ENCODE measurements at places on chromosomes 3 and 15. TPM values are rescaled to one million over a fixed set of nuclear protein-coding genes. Genes with fewer than 3 reads are reported as not detected.

Gene LRIG1
- total RNA-seq = 107 TPM

Gene PLIN1
- 9.1 TPM for total RNA-seq

Gene FRMD4B
- 13.7 TPM for total RNA-seq

Gene AGBL1
- total RNA-seq = 0.94 TPM

Gene POMGNT2
- total RNA-seq = 33.2 TPM

Gene ANKRD63
- total RNA-seq = 11.8 TPM

Gene SAMD7
- 0.68 TPM for total RNA-seq

Gene PP2D1
- 22.8 TPM for total RNA-seq

Gene CPB1
- 1.4 TPM for total RNA-seq

Gene EPHA3
- 1.3 TPM for total RNA-seq

Gene SLC24A5
- not detected for total RNA-seq

Gene SCAMP5
- total RNA-seq = 25.3 TPM

Gene ALS2CL
- total RNA-seq = 11.2 TPM

Gene QRICH1
- total RNA-seq = 287 TPM

Gene FBXL22
- total RNA-seq = 14.3 TPM

Gene BFSP2
- total RNA-seq = not detected

Gene CSTA
- total RNA-seq = 1.2 TPM

Gene GUCA1C
- 0.87 TPM for total RNA-seq

Gene CGGBP1
- total RNA-seq = 54.0 TPM

Gene LOXL1
- total RNA-seq = 14.9 TPM

Gene MST1R
- total RNA-seq = 7.6 TPM

Gene PTH1R
- 8.4 TPM for total RNA-seq

Gene CADPS
- total RNA-seq = 21.6 TPM

Gene CCDC33
- total RNA-seq = 18.5 TPM

Gene SERPINI2
- not detected for total RNA-seq

Gene NR2E3
- total RNA-seq = 4.3 TPM

Gene TMEM108
- total RNA-seq = 13.9 TPM

Gene PCOLCE2
- 14.4 TPM for total RNA-seq

Gene ZNF501
- total RNA-seq = 12.3 TPM

Gene ATP2B2
- total RNA-seq = 1.8 TPM

Gene STAC
- total RNA-seq = 7.1 TPM

Gene CLEC3B
- 86.6 TPM for total RNA-seq

Gene HTD2
- 15.1 TPM for total RNA-seq

Gene CADM2
- total RNA-seq = 4.0 TPM

Gene DUOX1
- 5.7 TPM for total RNA-seq

Gene LRRC2
- 0.99 TPM for total RNA-seq

Gene MGA
- total RNA-seq = 90.2 TPM

Gene ITGA11
- 5.6 TPM for total RNA-seq

Gene POC1A
- 21.7 TPM for total RNA-seq

Gene CHRNA5
- total RNA-seq = 4.4 TPM

Gene SPESP1
- 67.1 TPM for total RNA-seq

Measured in testis (tissue), 5 donors.